ENCODE measurements at places on chromosomes 4 and X.

DNA sequence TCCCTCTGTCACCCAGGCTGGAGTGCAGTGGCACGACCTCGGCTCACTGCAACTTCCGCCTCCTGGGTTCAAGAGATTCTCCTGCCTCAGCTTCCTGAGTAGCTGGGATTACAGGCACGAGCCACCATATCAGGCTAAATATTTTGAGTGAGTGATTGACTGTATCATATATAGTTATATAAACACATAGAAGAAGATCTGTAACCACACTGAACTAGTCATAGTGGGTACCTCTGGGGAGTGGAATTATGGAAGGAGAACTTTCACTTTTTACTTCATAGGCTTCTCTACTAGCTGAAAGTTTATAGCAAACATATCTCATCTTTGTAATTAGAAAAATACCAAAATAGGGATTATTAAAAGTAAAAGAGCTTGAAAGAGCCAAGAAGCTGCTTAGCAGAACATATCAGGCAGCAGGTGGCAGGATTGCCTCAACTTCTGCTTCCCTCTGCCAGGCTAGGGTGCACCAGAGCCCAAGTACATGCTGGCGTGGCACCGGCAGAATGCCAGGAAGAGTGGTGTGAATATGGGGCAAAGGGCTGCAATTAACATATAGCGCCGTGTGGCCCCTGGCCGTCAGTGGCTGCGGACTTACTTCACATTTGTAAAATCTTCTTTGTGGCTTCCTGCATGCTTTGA is 39.5 kb upstream of the CD40LG start:
- no peak for DNase-seq

- DNase-seq, result no peak
Measured at GRCh38 chr4:110780538-110780937, 157.7 kb upstream of the PITX2 start.

DNA sequence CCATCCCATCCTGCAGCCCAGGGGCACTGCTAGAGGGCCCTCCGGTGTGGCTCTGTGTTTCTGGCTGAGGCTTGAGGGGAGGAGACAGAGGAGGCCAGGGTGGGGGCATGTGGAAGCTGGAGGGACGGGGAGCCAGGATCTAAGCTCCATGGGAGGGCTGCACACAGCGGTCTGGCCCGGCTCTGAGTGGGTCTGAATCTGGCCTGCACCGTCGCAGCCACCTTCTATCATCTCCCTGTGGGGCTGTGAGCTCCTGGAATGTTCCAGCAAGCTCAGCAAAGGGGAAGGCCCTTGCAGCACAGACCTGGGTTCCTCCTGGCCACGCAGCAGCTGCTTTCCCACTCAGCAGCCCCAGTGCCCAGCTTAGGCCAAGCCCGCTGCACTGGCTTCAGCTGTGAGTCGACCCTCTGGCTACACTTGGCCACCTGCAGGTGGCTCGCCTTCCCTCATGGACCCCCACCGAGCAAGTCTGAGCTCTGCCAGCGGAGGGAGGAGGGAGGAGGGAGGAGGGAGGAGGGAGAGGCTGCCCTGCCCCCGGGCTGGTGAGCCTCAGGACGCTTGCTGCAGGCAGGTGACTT is 5.3 kb downstream of the NKX1-1 start:
- DNase-seq, result no peak

- DNase-seq, result no peak
Measured at GRCh38 chrX:141669689-141670088, 28.9 kb downstream of the SPANXD start.

DNA sequence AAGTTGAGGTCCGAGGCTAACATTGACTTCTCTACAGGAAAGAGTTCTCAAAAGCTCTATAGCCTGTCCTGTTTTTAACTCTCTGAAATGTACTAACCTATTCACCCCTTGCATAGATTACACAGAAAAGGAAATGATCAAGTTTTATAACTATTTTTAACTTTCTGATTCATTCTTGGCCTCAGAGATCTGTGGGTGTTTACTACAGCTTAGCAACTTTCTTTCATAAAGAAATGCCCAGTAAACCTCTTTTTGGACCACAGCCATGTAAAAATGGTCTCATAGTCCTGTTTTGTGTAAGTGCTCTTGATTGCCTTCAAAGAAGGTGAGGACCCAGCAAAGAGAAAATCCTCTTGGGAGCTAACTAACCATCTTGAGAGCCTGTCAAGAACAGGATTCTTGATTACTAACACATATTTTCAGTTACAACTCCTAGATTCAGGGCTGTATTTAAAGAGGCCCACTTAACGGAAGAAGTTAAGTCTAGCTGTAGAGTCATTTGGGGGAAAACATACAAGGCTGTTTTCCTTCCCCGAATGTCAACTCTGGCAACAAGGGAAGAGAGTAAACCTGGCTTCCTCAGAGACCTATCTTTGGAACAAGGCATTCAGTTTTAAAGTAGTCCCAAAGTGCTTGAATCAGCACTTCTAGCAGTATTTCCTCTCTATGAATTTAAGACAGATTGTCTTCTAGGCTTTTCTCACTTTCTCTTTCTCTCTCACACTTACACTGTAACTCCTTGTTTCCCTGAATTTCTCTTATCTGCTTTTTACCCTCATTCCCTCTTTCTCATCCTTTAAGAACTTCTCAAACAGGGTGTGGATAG is 78.2 kb downstream of the IL21 start:
- DNase-seq, result peak; percentile 12

DNA sequence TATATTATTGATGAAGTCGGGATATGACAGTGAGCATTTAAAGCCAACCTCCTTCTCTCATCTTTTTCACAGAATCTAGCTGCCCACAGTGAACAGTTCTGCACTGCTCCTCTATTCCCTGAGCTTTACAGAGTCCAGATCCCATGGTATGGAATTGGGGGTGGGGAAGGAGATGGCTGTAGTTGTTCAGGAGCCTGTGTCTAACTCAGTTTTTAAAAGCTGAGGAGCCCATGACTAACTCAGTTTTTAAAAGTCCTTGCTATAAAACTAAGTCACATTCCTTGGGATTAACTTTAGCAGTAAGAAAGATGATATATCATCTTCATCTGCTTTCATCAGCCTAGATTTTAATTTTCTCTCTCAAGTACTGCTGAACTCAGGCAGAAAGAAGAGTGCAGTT is 96.4 kb upstream of the STIM2 start:
- no peak for DNase-seq

- DNase-seq, result no peak
Measured at GRCh38 chr4:169627307-169627706, 6.9 kb downstream of the CLCN3 start.

- DNase-seq, result no peak
Measured at GRCh38 chr4:185263419-185263818, 54.0 kb downstream of the SNX25 start.

Data from fibroblast of skin of left biceps (primary cell).